ENCODE measurements at places on chromosomes 1 and 21.

- DNase-seq = no peak
Observed at GRCh38 chr1:33426916-33427315, 4.0 kb downstream of the PHC2 start.

DNA sequence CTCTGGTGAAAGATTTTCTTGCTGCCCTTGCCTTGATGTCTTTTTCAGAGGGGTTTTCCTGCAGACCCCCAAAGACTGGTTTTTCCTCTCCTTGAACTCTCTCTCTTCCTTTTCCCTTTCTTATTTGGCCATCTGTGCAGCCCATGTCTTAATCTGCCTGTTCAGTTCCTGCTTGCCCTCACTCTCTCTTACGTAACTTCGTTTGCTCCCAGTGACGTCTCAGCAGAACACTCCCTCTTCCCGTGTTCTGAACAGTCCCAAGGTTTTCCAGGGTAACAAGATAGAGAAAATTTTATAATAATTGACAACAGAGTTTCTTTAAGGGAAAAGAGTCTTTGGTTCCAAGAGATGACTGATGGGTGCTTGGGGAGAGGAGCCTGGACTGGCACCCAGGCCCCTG lies 109.1 kb upstream of the LMO4 start:
- no peak for DNase-seq

GRCh38 chr1:67571901-67572593 lies 113.0 kb upstream of the GADD45A start:
- DNase-seq = no peak

- no peak for DNase-seq
Observed at GRCh38 chr1:231355171-231355570, 17.1 kb downstream of the SPRTN start.

GRCh38 chr1:43799656-43800635 lies 92.6 kb downstream of the ST3GAL3 start:
- no peak for DNase-seq

DNA sequence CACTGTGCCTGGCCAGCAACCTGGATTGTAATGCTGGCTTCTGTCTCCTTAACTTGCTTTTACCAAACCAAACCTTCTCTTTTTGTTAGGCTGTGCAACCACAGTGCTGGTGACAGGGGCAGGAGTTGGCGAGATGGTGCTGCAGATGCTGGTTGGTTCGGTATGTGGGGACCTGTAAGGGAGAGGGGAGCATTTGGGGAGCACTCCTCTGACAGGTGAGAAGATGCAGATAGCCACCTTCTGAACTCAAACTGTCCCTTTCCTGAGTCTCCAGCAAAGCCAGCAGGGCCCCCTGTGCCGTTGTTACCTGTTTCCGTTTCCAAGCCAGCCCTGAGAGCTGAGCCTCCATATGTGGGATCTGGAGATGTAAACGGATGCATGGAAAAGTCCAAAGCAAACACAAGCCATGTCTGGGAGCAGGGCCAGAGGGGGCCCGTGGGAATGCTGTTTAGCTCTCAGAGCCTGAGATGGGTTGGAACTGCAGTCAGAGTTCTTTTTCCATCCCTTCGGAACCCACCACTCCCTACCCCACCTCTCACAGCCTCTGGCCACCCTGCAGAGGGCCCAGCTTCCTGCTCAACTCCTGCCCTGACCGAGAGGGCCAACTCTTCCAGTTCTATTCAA lies 34.0 kb downstream of the ELK4 start:
- DNase-seq = no peak

DNA sequence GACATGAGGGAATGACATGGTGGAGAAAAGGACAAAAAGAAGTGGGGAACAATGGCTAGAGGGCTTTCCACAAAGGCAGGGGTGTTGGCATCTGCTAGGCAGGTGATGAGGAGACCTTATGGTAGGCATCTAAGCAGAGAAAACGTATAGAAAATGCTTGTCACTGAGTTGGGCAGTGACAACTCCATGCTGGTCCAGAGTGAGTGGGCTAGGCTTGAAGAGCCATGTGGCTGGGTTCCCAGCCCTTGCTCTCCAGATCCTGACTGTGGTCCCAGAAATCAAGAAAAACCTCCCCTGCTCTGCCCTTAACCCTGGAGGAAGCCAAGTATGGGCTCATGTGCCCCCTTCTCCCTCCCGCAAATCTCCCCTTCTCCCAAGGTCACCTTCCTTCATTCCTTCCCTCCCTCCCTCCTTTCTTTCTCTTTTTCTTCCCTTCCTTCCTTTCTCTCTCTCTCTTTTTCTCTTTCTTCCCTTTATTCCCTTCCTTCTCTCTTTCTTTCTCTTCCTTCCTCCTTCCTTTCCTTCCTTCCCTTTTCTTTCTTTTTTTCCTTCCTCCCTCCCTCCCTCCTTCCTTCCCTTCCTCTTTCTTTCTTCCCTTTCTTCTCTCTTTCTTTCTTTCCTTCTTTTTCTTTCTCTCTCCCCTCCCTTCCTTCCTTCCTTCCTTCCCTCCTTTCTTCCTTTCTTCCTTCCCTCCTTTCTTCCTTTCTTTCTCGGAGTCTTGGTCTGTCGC lies 102.8 kb downstream of the NAV1 start:
- no peak for DNase-seq

DNA sequence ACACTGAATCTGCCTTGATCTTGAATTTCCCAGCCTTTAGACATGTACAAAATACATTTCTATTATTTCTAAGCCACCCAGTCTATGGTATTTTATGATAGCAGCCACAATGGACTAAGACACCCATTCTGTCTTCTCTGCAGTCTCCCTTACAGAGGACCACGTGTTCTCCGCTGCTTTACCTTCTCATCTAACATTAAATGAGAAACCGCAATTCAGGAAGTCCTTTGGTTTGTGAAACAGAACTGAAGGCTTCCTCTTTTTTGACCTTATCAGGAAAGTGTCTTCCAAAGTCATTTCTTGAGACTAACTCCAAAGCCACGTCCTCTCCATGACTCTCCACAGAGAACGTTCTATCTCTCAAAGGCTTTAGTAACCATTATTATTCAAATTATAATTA lies 560.1 kb downstream of the OMA1 start:
- DNase-seq = no peak

GRCh38 chr1:87473203-87473661 lies 144.6 kb downstream of the LMO4 start:
- no peak for DNase-seq

GRCh38 chr21:39016740-39017315 lies 166.4 kb downstream of the PSMG1 start:
- no peak for DNase-seq
